Activated CD4-positive, CD25-positive, alpha-beta regulatory T cell treated with anti-CD3 and anti-CD28 coated beads, Interleukin-2, amount 50 U/mL, for 24 hours (primary cell): ENCODE measurements at places on chromosomes 13 and 19.

DNA sequence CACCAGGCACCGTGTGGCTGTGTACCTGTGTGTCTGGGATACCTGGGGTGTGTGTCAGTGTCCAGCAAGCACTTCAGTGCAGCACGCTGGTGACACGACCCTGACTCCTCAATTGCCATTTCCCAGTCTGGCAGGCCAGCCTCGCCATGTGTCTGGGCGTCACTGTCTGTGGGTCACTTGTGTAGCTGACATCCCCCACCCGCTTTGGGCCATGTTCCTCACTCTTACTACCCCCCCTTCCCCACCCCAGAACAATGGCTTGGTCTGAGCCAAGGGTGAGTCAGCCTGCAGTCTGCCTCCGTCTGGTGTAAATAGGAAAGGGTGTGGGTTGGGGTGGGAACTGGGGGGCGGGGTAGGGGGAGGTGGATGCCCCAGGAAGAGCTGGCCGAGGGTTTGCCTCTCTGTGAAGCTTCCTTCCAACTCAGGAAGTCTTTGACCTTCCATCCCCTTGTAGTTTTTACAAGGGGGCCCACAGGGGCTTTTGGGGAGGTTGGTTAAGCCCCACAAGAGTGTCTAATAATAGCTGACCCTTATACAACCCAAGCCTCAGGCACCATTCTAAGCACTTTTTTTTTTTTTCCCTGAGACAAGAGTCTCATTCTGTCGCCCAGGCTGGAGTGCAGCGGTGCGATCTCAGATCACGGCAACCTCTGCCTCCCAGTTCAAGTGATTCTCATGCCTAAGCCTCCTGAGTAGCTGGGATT lies 17.6 kb downstream of the NOVA2 start:
- no peak for ATAC-seq

DNA sequence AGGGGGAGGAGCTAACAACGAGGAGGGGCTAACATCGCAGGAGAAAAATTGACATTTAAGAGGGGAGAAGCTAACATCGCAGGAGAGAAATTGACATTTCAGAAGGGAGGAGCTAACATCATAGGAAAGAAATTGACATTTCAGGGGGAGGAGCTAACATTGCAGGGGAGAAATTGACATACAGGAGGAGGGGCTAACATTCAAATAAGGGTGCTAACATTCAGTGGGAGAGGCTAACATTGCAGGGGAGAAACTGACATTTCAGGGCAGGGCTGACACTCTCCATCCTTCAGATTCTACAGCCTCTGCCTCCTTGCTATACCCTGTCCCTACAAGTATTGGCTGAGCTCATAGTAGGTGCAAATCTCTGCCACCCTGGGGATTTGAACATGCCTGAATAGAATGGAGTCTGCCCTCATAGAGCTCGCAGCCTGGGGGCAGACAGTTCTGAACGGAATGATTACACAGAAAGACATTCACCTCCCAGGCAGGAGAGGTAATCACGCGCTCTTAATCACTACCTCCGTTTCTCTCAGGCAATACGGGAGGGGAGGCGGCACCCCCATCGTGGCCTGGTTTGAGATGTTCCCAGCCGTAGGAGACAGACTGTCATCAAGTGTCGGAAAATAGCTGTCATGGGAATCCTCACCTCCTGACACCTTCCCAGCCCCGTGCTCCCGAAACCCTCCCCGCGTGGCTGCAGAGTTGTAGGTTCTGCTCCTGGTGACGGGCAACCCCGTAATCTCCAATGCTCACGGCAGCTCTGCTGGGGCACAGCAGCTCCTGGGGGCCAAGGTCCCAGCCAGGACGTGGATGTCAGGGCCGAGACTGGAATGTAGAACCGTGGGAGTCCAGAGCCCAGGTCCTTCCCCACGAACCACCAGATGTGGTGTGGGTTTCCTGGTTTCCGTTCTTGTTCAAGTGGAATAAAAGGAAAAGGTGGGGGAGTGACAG lies 9.5 kb downstream of the GPR32 start:
- no peak for ATAC-seq

GRCh38 chr13:46799139-46799538 lies 2.2 kb upstream of the ESD start:
- no peak for ATAC-seq

DNA sequence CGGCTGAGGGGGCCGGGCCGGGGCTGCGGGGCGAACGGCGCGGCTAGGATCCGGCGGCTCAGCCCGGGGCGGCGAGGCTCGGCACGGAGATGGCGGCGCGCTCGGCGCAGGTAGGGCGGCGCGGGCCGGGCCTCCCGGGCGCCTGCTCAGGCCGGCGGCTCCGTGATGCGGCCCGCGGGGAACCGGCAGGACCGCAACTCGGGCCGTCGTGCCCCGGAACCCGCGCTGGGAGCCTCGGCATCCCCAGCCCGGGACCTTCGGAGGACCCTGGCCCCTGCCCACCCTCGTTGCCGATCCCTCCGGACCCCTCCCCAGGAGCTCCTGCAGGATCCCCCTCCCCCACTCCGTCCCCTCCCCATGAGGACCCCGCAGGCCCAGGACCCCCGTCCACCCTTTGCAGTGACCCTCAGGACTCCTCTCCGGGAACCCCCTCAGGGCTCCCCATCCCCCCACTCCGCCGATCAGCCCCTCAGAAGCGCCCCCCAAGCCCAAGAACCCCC lies 304 bp downstream of the EVI5L start:
- no peak for ATAC-seq

DNA sequence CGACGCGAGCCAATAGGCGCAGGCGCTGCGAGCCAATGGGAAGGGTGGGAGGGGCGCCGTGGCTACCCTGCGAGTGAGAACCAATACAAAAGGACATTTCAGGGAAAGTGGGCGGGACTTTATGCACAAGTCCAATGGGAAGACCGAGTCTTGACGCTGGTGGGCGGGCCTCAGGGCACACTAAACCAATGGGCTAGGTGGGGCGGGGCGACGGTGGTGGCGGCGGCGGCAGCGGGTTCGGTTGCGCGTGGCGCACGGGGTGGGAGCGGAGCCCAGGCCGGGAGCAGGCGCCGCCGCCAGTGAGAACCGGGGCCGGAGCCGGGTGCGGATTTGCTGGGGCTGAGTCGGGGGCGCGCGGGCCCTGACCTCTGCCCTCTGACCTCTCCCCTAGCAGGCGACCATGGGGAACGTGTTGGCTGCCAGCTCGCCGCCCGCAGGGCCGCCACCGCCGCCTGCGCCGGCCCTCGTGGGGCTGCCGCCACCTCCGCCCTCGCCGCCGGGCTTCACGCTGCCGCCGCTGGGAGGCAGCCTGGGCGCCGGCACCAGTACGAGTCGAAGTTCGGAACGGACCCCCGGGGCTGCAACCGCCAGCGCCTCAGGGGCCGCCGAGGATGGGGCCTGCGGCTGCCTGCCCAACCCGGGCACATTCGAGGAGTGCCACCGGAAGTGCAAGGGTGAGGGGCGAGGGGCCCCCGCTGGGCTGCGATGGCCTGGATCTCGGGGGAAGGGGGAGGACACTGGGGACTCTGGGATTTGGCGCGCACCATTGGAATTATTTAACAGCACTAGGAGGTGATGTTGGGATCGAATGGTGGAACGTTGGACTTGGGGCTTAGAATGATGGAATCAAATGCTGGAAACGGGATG lies at the start of gene TOMM40:
Gene TOMM40 (plus strand): TSS at position 239 of the 867 bp plus-strand sequence. CDS start 162 bp downstream, at position 401.
- ATAC-seq = no peak

GRCh38 chr13:43935878-43936277 lies 56.2 kb downstream of the LACC1 start:
- no peak for ATAC-seq

DNA sequence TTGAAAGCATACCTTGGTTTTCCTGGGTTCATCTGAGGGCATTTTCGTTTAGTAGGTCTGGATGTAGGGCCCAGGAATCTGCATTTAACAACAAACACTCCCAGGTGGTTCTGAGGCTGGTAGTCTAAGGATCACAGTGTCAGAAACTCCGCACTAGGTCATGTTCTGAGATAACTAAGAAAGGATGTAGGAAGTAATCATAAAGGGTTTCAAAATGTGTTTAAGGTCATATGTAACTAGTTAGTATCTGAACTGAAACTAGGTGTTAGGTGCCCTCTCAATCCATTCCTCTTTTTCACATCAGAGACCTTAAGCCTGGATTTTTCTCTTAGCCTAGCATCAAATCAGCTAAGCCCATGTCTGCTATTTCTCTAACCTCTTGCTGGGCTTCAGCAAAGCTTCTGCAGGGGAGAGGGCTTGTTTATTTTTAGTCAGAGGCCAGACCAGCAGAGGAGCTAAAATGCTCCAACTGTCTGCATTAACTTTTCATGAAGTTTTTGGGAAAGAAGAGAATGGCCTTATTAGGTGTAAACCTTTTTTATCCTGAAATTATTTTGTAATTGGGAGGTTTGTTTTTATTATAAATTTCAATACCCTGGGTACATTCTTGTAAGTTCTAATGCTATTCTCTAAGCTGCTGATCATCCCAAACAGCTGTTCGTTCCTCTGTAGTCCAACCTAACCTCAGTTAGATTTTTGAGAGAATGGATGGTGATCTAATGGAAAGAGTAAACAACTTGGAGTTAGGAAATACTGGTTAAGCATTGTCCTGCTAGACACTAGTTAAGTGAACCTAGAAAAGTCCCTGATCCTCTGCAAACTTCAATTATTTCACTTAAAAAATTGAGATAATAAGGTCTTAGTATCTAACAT lies 262.8 kb upstream of the RFC3 start:
- no peak for ATAC-seq

- ATAC-seq = no peak
Observed at GRCh38 chr13:51827254-51827653, 17.7 kb downstream of the TMEM272 start.

GRCh38 chr13:27922883-27923612 lies 3.2 kb downstream of the PDX1 start:
- ATAC-seq = no peak

DNA sequence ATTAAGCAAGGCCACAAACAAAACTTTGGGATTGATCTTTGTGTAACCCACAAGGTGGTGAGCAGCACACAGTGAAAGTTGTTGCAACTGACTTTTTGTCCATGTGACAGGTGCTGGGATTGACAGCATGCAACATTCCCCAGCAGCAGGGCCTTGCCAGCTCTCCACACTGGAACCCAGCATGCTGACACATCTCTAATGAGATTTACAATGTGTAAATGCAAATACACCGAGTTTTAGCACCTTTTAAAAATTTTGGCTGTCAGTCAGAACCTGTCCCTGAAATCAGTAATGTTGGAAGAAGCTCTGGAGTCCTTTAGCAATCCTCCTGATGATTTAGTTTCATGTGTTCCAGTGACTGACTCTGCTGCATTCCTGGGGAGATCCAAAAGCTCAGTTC lies 16.5 kb upstream of the PCDH8 start:
- no peak for ATAC-seq

- ATAC-seq = no peak
Observed at GRCh38 chr19:54455786-54456422, 6.9 kb downstream of the LENG8 start.

GRCh38 chr13:33800646-33801186 lies 17.2 kb upstream of the RFC3 start:
- no peak for ATAC-seq
